Esophagus muscularis mucosa (tissue), 4 donors: ENCODE measurements at places on chromosomes 11 and 22.
A peak's percentile ranks its signal among the peaks of the same experiment; 100 is the strongest.

DNA sequence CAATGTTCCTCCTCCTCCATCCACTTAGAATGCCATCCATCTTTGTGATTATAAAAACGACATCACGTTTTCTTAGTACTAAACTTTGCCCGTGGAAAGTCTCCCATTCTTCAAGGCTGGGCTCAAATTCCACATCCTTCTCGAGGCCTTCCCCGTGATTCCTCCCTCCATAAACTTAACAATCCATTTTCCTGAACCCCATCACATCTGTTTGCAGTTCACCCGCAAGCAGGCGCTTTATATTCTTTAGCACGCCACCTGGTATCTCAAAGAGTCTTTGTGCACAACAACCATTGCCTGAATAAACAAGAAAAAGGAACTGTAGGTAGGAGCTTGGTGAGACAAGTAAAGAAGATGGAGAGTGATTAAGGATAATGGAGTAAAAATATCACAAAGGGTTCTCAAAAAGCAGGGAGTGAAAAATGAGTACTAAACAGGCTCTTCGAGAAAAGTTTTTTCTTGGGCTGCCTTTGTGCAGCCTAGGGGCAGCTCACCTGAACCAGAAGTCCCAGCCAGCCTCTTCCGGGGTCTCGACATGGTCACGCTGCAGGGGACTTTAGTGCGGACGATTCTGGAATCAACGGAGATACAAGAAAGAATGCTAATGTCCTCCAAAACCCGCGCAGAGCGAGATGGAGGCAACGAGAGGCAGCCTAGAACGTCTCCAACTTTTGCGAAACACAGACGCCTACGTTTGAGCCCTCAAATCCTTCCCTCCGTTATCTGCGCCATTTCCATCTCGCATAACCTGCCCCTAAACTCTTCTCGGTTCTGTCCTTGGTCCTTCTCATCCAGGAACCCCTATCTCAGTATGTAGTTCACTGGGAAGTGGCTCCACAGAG, 585 bp downstream of the THYN1 start:
- DNase-seq, result no peak

DNA sequence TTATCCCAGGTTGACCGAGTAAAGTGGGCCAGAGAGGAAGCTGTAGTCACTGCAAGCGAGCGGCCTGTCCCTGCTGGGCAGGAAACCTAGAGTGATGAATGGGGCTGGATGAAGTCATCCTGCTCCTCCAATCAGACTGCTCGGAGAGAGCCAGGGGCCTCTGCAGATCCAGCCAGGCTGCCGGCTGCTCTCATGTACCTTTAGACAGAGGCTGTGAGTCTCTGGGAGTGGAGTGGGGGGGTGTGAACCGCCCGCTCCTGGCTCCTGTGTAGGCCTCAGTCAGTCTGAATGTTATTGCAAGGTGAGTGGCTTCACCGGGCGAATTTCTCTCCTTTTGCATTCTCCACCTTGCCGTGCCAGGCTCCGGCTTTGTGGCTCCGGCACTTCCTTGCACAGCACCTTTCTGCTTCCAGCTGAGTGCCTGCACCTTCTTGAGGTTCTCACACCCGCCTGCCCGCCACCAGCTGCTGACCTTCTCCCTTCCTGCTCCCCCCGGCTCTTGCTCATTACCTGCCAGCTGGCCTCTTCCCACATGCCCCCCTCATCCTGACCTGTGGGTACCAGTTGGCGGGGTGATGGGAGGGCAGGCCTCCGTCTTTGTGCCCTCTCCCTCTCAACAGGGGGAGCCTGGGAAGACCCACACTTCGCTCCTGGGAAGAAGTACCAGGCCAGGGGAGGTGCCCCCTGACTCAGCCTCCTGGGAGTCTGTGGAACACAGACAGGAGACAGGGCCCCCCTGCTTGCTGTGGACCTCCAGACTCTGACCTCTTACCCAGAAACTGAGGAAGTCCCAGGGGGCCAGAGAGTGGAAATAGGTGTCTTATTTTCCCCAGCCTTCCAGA, 79.9 kb downstream of the GRAMD1B start:
- DNase-seq, result no peak

DNA sequence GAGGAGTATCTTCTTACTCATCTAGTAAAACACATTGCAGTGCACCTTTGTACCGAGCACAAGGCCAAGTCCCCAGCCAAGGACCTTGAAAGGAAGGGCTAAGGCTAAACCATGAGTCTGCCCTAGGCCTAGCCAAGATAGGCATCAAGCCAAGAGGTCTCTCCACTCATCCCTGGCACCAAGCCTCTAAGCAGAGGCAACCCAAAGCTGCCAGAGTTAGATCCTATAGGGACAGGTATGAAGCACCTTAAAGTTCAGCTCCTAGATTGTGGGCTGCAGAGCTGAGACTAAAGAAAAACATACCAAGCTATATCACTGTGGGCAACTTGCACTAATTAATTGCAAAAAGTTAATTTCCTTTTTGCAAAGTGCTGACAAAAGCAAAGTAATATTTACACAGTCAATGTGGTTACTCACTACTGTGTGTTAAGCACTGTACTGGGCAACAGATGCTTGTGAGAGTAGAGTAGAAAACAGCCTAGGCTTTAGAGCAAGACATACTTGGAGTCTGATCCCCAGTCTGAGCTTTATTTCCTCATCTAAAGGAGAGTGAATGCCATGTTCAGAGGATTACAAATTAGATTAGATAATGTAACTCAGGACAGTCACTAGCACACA, 7.2 kb downstream of the COA4 start:
- DNase-seq, result no peak

- DNase-seq, result no peak
Measured at GRCh38 chr22:47808886-47809620, 1046.6 kb downstream of the TBC1D22A start.

- no peak for DNase-seq
Measured at GRCh38 chr22:46122511-46122971, 27.8 kb upstream of the PPARA start.

DNA sequence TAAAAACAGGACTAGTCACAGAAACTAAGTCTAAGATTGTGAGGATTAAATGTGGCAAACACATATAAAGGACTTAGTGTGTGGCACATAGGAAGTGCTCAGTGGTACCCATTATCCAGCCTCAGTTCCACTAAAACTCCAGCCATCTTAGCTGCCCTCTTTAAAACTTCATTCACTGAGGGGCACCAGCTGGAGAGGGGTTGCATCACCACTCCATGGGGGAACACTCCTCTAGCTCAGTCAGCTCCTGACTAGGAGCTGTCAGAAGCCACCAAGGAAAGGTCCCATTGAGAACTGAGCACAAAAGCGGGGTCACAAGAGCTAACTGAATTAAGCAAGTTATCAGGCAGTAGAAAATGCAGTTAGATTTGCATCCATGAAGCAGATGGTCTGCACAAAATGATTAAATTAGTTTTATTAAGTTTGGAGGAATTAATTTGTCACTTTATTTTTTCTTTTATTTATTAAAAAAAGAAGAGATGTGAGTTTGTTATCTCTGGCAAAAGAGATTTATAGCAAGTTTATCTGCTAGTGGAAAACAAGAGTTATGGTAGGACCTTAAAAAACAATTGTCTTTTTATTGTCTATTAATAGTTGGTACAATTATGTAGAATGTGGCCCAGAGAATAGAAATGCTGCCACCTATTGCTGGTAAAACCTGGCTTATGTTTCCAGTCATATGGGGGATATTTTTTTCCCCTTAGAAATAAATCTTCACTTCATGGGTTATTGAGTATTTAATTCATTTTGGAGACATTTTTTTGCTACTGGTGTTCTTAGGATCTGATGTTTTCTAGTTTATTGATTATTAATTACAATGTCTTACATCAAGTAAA, 95.7 kb downstream of the NAV2 start:
- DNase-seq, result no peak

DNA sequence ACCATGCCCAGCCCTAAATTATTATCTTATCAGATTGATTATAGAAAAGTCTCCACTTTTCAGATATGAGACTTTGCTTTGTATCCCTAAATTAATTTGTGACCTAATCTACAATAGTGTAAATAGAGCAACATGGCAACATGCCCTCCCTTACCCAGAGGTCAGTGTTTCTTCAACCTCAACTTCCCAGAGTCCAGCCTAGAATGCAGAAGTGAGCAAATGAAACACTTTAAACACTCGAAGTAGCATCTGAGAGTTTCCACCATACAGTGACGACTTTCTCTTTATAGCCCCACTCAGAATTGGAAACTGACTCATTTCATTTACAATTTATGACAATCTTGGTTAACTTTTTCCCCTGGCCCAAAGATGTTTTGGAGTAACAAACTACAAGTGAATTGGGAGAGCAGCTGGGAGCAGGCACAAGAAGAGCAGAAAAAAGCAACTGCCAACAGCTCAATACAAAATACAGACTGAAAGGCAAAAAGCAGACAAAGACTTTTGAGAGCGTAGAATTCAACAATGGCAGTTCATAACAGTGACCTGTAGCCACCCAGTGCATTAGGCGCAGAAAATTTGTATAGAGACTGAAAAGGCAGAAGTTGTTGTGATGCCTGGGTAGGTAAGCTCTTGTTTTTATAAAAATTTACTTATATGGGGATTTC, 10.1 kb upstream of the BLID start:
- DNase-seq, result no peak

DNA sequence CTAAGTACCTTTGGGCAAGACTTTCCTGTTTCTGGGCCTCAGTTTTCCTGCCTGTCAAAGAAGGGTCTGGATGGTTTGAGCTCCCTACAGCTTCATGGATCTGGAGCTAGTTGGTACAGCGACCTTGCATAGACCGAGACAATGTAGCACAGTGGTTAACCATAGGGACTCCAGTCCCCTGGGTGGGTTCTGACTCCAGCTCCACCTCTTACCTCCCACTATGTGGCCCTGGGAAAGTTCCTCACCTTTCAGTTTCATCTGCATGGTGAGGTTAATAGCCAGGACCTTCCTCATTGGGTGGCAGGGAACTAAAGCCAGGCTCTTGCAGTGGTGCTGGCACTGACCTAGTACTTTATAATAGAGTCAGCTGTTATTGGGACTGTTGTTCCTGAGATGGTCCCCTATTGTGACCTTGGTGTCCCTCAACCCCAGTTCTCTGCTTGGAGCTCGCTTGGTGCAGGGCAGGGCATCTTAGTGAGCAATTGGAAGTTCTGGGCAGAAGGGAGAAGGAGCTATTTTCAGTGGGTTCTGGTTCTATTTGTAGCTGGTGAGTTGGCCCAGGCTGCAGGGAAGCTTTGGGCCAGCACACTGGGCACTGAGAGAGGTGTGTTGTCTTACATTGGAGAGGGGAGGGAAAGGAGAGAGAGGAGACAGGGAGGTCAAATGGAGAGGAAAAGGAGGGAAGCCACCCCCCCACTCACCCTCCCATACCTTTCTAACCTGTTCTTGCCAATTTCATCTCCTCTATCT, 10.7 kb upstream of the MTMR3 start:
- DNase-seq, result no peak

- no peak for DNase-seq
Measured at GRCh38 chr22:43867839-43868635, 5.7 kb upstream of the SULT4A1 start.

- DNase-seq, result peak; percentile 62
Measured at GRCh38 chr11:130673698-130674097, 225.3 kb downstream of the ADAMTS15 start.

- no peak for DNase-seq
Measured at GRCh38 chr11:5923794-5924193, 18.3 kb upstream of the OR56A3 start.

GRCh38 chr11:28760676-28761390, 652.6 kb downstream of the METTL15 start:
- no peak for DNase-seq

- no peak for DNase-seq
Measured at GRCh38 chr11:9251311-9251710, 13.8 kb downstream of the DENND5A start.

- DNase-seq, result no peak
Measured at GRCh38 chr11:44645827-44646226, 80.4 kb downstream of the CD82 start.

DNA sequence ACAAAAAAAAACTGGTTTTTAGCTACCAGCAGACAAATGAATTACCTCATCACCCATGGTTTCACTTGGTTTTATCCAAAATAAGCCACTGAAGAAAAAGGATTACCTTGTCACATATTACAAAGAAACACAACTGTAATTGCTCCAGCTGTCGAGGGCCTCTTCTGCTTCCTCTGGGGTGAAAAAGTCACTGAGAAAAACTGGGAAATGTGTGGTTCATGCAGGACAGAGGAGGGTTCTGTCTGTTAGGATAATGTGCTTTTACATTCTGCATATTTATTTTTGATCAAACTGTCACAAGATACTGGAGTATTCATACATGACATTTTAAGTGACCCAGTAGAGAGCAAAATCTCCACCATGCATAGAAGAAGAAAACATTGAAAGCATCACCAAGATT, 211.7 kb downstream of the NAV2 start:
- no peak for DNase-seq

- DNase-seq, result no peak
Measured at GRCh38 chr11:112627588-112628045, 333.6 kb upstream of the NCAM1 start.

- DNase-seq, result no peak
Measured at GRCh38 chr11:64267207-64267945, 16.0 kb downstream of the PLCB3 start.
